ENCODE measurements at places on chromosomes 16 and 17.

GRCh38 chr16:56833243-56833970 lies 31.6 kb upstream of the SLC12A3 start:
- DNase-seq, result no peak

DNA sequence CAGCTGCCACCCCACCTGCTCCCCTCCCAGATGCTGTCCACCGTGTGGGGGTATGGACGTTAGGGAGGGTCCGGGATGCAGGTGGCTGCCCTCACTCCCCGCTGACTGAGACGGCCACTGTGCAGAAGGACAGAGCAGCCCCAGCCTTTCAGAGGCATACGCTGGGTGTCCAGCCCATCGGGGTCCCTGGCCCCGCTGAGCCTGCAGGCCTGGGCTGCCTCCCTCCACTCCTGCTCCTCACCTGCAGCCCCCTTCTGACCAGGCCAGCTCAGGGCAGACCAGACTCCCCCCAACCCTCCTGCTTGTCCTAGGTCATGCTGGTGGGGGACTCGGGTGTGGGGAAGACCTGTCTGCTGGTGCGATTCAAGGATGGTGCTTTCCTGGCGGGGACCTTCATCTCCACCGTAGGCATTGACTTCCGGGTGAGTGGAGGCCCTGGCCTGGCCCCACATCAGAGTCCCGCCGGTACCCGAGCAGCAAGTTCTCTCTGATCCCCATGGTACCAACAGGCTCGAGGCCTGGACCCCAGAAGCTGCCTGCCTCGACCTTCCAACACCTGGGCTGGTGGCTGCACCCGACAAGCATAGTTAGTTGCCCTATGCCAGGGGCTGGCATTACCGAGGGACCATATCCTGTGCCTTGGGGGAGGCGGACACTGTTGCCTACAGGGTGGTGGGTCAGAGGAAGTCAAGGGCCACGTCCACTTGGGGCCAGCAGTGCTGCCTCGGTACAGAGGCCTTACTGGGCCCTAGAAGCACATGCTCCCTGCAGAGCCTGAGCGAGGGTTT lies 1.4 kb downstream of the RAB26 start:
- no peak for DNase-seq

DNA sequence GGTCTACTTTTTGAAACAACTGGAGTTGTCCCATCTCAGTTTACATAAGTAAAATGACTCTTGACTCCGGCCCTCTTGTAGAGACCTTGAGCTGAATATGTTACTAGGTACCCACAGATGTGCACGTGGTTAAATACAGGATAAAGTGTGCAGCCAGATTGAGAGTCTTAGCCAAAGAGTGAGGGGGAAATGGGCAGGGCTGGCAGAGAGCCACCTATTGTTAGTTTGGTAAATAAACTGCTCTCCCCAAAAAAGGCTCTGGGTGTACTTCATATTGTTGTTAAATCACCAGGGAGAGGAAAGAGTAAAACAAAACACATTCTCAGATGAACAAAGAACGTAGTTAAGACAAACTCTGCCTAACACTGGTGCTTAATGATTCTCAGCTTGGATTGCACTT lies 20.3 kb downstream of the G6PC1 start:
- no peak for DNase-seq

DNA sequence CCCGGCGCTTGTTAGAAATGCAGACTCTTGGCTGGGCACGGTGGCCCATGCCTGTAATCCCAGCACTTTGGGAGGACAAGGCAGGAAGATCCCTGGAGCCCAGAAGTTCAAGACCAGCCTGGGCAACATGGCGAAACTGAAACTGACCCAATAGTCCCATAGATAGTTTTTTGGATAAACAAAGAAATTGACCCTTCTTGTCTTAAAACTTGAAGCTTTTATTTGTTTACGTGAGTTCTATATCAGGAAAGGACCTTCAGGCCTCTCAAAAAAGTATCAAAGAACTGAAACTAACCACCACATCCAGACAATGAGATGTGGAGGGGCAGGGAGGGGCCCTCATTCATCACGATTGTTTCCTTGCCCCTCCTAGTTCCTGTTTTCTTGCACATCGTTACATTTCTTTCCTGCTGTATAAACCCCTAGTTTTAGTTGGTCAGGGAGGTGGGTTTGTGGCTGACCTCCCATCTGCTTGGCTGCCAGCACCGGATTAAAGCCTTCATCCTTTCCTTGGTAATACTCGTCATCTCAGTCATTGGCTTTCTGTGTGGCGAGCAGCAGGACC lies 29.9 kb upstream of the PRM1 start:
- no peak for DNase-seq

All from Kasumi-1 (cell line).